ENCODE measurements at places on chromosomes 2 and 18.

DNA sequence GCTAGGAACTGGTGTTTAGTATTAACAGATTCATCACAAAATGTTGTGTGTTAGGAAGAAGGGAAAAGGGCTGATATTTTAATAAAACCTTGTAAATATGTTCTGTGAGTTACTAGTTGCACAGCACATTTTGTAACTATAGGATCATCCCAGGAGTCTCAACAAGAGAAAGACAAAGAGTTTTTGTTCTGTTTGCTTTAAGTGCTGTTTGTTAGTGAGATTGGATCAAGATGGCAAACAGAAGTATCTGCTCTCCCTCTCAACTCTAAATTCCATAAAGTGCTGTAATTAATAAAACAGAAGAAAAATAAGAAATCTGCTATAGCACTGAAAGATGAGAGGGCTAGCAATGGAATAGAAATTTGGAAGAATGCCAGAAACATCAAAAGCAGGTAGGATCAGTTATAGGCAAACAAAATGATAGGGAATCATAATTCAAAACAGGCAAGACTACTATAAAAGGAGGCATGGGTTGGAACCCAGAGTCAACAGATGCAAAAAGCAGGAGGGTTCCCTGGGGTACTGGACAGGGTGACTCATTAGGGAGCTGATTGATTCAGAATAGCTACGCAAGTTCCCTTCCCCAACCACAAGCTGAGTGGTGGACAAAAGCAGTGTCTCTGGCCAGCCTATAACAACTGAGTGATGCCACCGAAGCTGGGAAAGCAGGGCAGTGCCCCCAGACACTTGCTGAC, 75.8 kb downstream of the DYNC1I2 start:
- DNase-seq, result no peak

DNA sequence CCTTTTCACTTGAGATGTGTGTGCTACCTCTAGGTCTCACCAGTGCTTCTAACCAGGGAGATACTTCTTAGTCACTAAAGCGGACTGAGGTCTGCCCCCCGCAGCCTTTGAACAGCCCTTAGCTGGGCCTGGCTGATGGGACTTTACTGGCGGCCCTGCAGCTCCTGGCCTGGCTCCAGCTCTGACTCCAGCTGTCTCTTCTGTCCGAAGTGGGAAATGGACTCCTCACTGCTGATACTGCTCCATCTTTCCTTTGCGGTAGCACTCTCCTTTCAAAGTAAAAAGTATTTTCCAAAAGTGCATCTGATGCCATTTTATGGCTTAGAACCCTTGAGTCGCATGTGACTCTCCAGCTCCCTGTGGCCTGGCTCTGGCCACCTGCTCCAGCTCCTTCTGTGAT, 64.5 kb downstream of the ATP9B start:
- peak; percentile 22 for DNase-seq

DNA sequence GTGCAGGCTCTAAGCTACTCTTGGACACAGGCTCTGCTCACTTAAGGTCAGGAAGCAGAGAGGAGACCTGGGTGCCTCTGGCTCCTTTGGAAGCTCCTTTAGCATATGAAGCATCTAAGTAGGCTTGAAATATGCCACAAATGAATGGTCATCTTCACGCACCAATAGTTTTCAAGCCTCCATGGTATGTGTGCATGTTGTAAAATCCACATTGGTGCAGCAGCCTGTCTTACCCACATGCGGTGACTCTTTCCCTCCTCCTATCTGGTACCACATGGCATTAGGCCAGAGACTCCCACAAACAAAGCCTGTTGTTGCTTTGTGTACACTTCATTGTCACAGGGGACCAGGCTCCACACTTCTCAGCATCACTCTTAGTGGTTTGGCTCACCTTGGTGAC, 442.2 kb upstream of the RAB12 start:
- DNase-seq, result no peak

DNA sequence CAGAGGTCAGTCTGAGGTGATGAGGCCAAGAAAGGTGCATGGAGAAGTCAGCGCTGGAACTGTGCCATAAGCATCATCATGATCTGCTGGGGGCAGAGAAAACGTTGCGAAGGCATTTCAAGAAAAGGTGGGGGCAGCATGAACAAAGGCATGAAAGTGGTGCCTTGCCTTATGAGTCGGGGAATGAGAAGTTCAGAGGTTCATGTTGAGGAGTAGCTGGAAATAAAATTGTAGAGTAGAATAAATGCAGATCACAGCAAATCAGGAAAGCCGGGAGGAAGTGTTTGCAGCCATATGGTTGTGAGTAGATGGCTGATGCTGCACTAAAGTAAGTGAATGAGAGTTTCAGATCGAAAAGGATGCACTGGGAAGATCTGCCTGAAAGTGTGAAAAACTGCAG, 72.1 kb upstream of the ARL5A start:
- DNase-seq, result peak; percentile 45

DNA sequence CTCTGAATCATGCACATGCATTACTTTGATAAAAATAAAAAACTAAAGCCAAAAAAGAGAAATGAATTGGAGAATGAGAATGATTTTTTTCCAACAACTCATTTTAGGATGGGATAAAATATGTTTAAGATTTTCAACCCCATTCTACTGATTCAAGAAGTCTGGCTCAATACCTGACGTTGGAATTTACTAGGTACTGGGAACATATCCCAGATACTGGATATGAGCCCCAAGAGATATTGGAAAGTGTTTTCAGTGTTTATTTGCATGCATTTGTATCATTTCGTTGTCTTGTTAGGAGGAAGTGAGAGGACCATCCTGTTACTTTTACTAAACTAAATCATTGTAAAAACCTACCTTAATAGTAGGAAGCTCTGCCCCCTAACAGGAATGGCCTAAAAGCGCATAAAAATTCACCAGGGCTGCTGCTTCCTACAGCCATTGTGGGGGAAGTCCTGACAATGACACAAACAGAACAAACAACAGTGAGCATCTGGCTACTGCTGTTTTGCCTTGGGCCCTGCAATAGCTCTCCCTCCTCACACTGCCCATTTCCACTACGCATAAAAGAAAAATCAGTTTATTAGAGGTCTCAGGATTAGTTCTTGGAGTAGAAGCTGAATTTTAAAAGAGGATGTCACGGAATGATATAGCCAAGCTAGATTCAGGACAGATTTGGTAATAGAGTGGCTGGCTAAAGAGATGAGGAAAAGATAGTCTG, 35.2 kb downstream of the ANKAR start:
- no peak for DNase-seq

- DNase-seq, result no peak
These were observed 94.6 kb downstream of the LDLRAD4 start for GRCh38 chr18:13313006-13313686.

DNA sequence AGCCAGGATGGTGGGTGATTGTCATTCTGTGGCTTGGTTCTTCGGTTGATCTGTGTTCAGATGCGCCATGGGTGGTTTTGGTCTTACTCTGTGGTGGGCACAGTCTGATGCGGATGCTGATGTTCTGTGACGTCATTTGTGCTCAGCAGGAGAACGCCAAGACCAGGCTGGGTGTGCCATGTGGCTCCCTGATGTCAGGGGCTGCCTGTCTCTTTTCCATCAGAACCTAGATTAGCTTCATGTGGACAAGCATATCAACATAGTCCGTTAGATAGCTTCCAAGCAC, 100.6 kb upstream of the ARL4C start:
- no peak for DNase-seq

Measured in cerebellar cortex (tissue), 1 donor.